ENCODE measurements at places on chromosomes 13 and 19.

- DNase-seq, result peak; percentile 23
Measured at GRCh38 chr19:36051236-36051635, 2.8 kb downstream of the THAP8 start.

DNA sequence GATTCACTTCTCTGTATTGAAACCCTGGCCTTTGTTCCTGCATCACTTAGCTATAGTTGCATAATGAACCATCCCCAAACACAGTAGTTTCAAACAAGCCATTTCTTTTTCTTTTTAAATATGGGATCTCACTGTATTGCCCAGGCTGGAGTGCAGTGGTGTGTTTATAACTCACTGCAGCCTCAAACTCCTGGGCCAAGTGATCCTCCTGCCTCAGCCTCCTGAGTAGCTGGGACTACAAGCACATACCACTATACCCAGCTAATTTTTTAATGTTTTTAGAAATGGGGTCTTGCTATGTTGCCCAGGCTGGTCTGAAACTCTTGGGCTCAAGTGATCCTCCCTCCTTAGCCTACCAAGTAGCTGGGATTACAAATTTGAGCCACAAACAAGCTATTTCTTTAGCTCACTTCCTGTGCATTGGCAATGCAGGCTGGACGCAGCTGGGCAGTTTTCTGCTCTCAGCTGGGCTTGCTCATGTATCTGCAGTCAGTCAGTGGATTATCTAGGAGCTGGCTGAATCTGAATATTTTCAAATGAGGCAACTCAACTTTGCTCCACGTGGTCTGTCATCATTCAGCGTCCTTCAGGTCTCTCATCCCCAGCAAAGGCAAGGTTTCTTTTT is 49.5 kb upstream of the SIN3B start:
- DNase-seq, result no peak

DNA sequence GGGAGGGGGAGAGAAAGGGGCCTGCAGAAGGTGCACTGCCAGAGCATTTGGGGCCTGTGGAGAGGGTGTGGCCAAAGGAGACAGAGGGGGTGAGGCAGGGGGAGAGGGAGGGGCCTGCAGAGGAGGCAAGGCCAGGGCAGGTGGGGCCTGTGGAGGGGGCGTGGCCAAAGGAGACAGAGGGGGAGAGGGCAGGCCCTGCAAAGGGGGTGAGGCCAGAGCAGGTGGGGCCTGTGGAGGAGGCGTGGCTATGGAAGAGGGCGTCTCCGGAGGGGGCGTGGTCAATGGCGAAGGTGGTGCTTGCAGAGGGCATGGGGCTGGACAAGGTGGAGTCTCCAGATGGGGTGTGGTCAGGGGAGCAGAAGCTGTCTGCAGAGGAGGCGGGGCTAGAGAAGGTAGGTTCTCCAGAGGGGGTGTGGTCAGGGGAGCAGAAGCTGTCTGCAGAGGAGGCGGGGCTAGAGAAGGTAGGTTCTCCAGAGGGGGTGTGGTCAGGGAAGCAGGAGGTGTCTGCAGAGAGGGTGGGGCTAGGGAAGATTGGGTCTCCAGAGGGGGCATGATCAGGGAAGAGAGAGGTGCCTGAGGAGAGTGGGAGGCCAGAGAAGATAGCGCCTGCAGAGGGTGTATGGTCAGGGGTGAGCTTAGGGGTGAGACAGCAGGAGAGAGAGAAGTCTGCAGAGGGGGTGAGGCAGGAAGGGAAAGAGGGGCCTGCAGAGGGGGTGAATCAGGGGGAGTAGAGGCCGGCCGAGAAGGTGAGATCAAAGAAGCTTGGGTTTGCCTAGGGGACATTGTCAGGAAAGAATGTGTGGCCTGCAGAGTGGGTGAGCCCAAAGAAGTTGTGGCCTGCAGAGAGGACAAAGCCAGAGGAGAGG is 3.4 kb downstream of the PRR36 start:
- DNase-seq, result peak; percentile 71

GRCh38 chr13:90485436-90485835 is 862.1 kb upstream of the MIR17HG start:
- no peak for DNase-seq
